ENCODE measurements at places on chromosomes 6 and 20.

- DNase-seq, result no peak
These were observed 8.0 kb downstream of the REPS1 start for GRCh38 chr6:138979813-138980668.

DNA sequence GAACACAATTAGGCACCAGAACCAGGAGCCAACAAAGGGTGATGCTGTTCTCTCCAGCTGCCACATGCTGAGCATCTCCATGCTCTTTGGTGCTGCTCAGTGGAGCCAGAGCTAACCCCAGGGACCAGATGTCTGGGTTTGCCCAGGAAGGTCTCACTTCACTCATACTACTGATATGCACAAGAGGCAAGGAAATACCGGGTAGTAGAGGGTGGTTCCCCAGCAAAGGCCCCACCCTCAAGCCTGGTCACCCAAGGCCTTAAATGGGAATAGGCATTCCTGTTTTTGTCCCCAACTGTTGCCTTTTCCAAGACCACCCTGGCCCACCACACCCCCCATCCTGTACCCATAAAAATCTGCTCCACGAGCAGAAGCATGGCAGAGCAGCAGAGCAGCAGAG is 204.5 kb upstream of the TAB2 start:
- no peak for DNase-seq

DNA sequence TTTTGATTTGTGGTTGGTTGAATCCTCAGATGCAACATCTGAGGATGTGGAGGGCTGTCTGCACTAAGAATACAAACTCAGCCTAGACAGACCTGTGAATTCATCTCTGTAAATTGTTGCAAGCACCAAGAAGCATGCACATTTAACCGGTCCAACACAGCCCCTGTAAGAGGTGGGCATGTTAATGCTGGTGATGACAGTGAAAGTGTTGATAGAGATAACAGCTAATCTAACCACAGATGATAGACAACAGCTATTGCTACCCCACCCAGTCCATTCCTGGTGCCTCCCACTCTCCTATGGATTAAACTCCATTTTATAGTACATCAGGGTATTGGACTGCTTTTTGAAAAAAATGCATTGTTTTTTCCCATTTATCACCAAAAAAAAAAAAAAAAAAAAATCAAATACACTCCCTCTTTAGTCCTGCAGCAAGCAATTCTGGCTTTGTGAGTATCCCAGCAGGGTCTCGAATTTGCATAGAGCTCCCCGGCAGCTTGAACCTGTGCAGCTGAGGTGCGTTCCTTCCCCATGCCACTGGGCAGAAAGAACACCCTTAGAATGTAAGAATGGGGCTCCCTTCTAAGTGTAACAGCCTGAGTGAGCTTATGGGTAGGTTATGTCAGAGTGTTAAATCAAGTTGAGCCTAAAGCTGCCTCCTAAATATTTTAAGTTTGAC is 270.9 kb upstream of the JARID2 start:
- DNase-seq, result no peak

GRCh38 chr6:111711476-111711875 is 105.8 kb upstream of the TRAF3IP2 start:
- no peak for DNase-seq

DNA sequence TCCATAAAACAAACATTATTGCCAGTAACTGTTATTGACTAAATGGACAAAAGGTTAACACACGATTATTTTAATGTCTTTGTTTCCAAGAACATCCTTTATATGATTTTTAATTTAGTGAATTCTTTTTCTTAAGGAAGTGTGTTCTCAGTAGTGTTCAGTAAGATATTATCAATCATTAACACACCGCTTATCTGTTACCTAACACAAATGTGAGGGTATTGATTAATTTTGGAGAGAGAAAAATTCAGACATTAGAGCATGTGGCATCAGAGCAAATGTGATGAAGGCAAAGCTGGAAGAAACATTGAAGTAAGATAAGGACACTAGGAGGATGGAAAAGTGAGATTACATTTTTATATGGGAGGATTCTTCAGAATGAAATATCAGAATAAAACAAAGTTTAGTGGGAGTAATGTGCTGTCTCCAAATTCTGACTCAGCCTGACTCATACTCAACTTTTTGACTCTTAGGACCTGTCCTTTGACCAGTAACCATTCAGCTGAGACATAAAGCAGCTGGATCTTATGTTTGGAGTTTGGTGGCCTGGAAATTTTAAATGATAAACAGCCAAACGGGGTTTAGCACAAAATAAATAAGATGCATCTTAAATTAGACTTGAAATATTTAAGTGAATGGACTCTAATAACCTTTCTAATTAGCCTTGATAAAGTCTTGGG is 348.6 kb downstream of the CD109 start:
- DNase-seq, result no peak

DNA sequence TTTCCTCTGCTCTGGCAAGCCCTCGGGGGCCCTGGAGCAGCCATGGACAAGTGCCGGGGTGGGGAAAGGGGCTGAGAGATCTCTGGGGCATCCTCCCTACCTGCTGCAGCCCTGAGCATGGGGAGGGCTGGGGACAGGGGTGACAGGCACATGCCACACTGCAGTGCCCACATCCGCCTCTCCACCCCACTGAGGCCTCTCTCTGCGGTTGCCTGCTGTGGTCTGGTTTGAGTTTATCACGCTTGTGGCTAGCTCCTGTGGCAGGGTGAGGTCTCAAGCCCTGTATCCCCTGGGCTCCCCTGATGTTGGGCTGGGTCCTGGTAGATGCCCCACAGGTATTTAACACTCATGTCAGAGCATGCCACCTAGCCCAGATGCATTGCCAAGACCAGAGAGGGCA is 52.9 kb upstream of the MLN start:
- no peak for DNase-seq

DNA sequence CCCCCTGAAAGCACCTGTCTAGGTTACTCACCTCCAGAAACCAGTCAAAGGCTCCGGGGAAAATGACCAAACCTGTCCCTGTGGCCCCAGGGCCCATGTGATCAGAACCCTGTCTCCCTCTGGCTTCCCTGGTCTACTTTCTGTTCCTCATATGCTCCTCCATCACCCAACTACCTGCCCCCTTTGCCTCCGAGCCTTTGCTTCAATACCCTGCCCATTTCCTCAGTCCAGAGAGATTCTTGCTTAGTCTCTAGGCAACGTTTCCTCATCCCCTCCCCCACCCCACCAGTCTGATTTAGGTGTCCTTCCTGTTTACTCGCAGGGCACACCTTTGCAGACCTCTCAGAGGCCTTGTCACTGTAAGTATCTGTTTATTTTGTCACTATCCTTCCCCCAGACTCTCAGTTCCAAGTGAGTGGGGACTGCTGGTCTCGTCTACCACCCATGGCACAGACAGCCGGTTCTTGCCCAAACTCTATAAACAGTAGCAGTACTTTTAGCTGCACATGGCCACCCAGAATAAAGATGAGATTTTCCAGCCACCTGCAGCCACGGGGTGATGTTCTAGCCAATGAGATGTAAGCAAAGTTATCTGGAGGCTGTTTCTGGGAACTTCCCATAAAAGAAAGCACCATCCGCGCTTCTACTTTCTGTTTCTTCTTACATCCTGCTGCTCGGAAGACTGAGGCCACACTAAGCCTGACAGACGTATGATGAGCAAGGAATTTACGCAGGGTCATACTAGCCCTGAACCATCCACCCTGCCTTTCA is 13.3 kb downstream of the ELOVL5 start:
- no peak for DNase-seq

DNA sequence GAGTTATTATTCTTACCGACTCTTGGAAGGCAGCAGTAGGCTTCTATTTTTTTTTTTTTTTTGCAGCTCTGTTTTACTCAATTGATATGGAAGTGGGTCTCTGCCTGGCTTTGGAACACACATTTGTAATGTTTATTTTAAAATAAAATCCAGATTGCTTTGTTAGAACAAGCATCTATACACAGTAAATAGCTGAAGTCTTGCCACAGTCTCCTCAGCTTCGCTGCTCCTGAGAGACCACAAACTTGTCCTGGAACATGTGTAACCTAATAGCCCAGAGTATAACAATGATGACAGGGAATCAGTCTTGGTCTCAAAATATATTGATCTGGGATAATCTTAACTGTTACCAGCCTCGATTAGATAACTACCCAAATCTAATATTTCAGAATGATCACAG is 299.8 kb upstream of the NOX3 start:
- DNase-seq, result no peak

DNA sequence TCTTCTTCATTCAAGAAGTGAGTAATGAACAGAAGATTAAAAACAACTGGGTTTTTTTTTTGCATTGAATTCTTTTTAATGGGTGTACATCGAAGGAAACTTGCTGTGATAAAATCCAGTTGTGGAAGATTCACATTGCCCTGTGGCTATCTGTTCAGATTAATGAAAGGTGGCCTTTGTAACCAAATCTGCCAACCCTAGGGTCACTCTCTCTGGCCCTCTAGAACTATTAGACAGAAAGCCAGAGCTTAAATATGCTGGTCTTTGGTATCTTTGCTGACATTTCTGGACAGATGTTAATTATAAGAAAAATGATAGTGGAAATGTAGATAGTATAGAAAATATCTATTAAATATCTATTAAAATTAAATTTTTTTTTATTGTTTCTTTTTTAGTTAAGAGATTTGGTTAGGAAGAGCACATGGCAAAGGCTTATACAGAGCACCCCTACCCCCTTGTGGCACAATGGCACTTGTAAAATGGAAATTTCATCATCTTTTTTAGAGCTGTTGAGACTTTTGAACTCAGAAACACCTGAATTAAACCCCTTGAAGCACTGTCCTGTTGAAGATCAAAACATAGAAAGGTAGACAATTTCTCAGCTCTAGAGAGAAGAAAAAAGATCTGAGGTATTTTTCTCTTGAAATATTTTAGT is 572.5 kb downstream of the PKHD1 start:
- DNase-seq, result no peak

DNA sequence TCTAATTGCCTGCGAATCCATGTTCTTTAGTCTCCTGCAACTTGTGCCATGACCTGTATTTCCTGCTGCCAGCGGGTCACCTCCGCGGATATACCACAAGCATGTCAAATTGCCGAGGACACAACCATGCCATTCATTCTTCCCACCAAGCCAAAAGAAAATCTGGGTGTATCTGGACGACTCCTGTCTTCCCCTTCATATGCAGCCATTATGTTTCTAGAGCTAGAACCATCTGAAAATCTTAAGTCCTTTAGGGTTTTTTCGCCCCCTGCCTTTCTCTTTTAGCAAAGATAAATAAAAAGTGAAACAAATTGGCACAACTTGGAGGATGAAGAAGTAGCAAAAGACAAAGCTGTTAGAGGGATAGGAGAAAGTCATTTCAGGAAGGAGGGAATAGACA is 242.6 kb downstream of the ARID1B start:
- DNase-seq, result peak; percentile 7

GRCh38 chr20:6347916-6348315 is 225.1 kb upstream of the FERMT1 start:
- DNase-seq, result no peak

DNA sequence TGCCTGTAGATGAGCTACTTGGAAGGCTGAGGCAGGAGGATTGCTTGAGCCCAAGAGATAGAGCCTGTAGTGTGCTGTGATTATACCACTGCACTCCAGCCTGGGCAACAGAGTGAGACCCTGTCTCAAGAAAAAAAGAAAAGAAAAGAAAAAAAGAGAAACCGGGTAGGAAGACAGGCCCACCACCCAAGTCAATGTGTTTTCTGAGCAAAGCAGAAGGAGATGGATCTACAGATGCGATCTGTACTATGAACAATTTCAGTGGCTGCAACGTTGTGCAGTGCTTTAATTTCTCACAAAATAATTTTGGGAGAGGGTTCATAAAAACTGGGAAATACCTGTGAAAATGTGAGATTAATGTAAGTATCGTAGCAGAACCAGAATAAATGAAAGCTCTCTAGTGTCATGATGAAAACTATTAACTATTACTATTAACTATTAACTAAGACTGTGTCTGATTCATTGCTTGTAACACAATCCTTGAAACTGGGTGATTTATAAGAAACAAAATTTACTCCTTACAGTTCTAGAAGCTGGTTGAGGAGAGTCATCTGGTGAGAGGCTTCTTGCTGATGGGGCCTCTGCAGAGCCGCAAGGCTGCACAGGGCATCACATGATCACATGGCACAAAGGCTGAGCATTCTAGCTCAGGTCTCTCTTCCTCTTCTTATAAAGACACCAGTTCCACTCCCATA is 233.1 kb upstream of the ZNF217 start:
- no peak for DNase-seq

DNA sequence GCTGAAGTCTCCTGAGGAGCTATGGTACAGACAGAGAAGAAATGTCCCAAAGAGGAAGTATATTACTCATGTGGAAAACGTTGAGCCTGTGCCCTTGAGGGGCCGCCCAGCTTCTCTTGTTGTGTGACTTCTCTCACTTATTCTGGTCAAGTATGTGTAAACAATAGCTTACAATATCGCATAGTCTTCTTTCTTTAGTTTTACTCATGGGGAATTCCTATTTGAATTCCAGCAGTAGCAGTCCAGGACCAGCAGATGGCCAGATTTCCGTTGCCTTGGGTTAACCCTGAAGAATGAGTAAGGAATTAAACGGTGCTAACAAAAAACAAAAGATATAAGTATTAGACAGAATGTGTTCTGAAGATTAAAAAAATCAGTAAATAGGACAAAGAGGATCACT is 522.0 kb upstream of the GJE1 start:
- no peak for DNase-seq

GRCh38 chr6:101613556-101613955 is 220.0 kb downstream of the GRIK2 start:
- no peak for DNase-seq

DNA sequence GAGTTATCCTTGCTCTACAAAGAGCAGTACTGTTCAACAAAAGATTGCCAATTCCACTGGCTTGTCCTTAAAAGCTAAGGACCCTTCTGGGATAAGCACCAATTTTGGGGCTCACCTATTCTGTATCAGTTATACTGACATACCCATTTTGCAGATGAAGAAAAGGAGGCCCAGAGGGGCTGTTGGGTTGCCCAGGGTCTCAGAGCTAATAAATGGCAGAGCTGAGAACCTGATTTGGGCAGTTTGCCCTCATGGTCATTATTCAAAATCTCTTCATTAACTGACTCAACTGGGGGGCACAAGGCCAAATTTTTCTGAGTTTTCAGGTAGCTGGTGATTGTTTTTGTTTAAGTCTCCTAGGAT is 31.3 kb downstream of the NSFL1C start:
- no peak for DNase-seq

GRCh38 chr20:1876217-1876921 is 18.8 kb upstream of the SIRPA start:
- DNase-seq, result no peak
